ENCODE measurements at places on chromosomes 3 and 15.

- no peak for DNase-seq
Measured at GRCh38 chr3:181770296-181770695, 58.6 kb downstream of the SOX2 start.

GRCh38 chr3:100966049-100966491 lies 27.2 kb downstream of the ABI3BP start:
- DNase-seq, result no peak

DNA sequence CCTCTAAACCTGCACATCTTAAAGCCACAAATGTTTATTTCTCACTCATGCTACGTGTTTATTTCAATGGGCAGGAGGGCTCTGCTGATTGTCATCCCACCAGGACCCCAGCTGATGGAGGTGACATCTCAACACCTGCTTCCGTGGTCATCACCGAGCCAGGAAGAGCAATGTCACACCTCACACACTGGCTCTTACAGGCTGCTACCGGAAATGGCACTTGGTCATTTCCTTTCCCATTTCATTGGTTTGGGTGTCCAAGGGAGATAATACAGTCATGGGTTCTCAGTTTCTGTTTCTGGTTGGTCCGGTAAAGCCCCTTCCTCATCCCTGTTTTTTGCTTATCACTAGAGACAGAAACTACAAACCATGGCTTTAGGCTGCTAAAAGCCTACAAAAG lies 41.9 kb downstream of the ABHD2 start:
- DNase-seq, result peak; percentile 18

GRCh38 chr15:68261980-68262379 lies 15.6 kb upstream of the FEM1B start:
- no peak for DNase-seq

DNA sequence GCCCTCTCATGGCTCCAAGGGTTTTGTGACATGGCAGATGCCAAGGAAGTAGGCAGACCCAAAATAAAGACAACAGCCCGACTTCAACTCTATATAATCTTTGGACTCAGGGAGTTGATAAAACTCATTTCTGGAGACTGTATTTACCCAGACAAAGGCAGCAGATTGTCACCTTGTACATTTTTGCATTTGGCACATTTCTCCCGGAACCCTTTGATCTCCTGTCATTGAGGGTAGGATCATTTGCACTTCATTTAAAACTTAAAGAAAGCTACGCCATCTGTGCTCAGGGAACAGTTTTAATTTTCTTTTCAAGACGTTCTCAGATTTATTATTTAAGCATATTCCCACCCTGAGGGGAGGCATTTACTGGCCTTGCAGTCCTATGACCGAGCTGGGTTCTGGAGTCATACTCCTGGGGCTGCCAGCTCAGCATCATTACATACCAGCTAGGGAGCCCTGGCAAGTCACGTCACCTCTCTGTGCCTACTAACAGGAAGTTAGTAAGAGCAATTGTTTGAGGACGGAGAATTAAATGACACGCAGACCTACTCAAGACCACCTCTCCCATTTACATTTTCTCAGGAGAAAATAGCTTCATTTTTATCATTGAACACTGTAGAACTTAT lies 5.9 kb downstream of the CDCP1 start:
- DNase-seq, result no peak

DNA sequence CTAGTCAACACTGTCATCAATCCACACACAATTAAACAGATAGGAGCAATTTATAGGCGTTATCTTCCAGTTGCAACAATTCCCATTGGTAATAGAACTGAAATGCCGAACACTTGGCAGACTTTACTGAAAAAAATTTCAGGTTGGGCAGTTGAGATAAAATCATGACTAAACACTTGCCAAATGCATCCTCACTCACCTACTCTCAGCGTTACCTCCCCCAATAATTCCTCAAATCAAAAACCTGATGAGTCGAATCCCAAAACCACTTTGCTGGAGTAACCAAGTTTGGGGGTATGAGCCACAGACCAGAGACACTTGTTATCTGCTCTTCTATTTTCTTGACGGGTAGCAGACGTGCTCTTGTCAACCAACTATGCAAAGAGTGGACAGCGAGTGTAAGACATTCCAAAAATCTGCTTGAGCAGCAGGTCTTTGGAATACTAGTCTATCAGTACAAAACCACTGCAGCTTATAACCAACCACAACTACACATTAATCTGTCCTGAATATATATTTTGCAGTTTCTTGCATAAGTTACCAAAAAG lies 30.3 kb downstream of the PPP1R2 start:
- no peak for DNase-seq

DNA sequence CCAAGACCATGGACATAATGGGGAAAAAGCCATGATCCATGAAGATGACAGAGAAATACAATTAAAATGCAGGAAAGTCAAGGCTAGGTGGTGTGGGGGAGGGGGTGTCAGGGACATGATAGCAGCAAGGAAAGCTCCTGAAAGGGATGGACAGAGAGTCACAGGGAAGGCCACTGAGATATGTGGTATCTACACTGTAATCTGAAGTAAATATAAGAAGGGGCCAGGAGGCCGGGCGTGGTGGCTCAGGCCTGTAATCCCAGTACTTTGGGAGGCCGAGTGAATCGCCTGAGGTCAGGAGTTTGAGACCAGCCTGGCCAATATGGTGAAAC lies 62.5 kb downstream of the FOXP1 start:
- DNase-seq, result no peak

GRCh38 chr3:126854666-126855065 lies 128.2 kb upstream of the PLXNA1 start:
- no peak for DNase-seq
